ENCODE measurements at places on chromosomes 3 and 15. TPM values are rescaled to one million over a fixed set of nuclear protein-coding genes. Genes with fewer than 3 reads are reported as not detected.

DNA sequence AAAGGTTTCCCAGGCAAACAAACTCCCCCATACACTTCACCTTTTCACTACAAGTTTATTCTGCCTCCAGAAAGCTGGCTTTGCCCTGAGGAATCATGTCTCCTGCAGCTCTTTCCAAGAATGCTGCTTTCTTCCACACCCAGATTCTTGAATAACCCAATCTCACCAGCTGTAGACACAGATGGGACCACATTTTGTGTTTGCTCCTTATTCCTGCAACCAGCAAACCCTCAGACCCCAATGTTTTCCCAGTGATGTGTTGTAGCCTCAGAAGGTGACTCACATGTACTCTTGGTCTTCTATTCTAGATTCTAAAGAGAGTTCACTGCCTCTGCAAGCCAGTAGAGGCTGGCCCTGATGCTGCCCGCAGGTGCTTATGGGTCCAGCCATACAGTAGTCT is 23.6 kb upstream of the TRIM59 start:
- no peak overlapping the region for H3K27ac ChIP-seq
- no peak overlapping the region for H3K4me3 ChIP-seq
- H3K27me3 ChIP-seq = peaks cover 17% of the 10 kb centered on the region
- H3K36me3 ChIP-seq = peaks cover 5% of the 10 kb centered on the region
- no peak for DNase-seq

GRCh38 chr15:39028069-39028468 is 463.5 kb upstream of the RASGRP1 start:
- no peak overlapping the region for H3K4me3 ChIP-seq
- H3K27me3 ChIP-seq = peaks cover 2% of the 10 kb centered on the region
- DNase-seq = no peak
- H3K4me1 ChIP-seq = no peaks in the 10 kb centered on the region
- H3K36me3 ChIP-seq = no peaks in the 10 kb centered on the region
- H3K27ac ChIP-seq = no peak overlapping the region

DNA sequence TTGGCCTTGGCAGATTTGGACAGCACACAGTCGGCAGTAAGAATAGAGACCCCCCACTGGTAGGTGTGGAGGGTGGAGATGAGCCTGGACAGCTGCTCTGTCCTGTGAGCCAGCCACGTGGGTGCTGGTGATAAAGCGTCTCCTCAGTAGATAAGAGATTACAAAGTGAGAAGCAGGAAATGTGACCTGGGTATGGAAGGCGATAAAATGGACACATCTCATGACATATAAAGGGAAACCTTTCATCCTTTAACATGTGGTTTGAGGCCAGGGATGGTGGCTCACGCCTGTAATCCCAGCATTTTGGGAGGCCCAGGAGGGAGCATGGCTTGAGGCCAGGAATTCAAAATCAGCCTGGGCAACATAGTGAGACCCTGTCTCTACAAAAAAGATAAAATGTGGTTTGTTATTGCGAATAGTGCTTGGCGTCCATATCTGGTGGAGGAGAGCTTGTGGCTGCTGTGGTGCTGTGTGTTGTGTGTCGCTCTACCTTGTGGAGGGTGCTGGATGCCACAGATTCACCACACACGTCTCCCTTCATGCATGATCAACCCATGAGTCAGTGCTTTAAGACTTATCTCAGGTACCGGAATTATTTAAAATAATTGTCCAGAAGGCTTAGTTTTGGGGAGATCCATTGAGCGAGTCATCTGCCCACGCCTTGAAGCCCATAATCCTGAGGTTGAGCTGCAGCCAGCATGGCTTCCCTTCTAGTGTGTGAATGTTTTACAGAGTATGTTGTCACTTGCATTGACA is 157.0 kb downstream of the GABRG3 start:
- H3K27me3 ChIP-seq = no peaks in the 10 kb centered on the region
- H3K36me3 ChIP-seq = no peaks in the 10 kb centered on the region
- DNase-seq = no peak
- H3K27ac ChIP-seq = no peak overlapping the region
- H3K4me3 ChIP-seq = no peak overlapping the region

DNA sequence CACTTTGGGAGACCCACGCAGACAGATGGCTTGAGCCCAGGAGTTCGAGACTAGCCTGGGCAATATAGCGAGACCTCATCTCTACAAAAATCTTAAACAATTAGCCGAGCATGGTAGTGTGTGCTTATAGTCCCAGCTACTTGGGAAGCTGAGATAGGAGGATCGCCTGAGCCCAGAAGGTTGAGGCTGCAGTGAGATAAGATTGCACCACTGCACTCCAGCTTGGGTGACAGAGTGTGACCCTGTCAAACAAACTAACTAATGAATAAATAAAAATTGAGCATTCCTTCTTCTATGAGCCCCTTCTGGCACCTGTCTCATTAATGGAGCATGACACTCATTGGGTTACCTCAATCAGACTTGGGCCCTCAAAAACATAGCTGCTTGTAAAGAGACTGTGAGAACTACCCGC is 7.5 kb downstream of the ZDHHC3 start:
- H3K27me3 ChIP-seq = no peaks in the 10 kb centered on the region
- no peak overlapping the region for H3K27ac ChIP-seq
- H3K4me3 ChIP-seq = no peak overlapping the region
- no peak for DNase-seq
- peaks cover 68% of the 10 kb centered on the region for H3K4me1 ChIP-seq
- H3K36me3 ChIP-seq = peaks cover 2% of the 10 kb centered on the region

- H3K27me3 ChIP-seq = no peaks in the 10 kb centered on the region
- no peak for DNase-seq
- H3K36me3 ChIP-seq = no peaks in the 10 kb centered on the region
- H3K27ac ChIP-seq = no peak overlapping the region
- H3K4me1 ChIP-seq = no peaks in the 10 kb centered on the region
Measured at GRCh38 chr15:87538327-87538834, 718.2 kb downstream of the NTRK3 start.

DNA sequence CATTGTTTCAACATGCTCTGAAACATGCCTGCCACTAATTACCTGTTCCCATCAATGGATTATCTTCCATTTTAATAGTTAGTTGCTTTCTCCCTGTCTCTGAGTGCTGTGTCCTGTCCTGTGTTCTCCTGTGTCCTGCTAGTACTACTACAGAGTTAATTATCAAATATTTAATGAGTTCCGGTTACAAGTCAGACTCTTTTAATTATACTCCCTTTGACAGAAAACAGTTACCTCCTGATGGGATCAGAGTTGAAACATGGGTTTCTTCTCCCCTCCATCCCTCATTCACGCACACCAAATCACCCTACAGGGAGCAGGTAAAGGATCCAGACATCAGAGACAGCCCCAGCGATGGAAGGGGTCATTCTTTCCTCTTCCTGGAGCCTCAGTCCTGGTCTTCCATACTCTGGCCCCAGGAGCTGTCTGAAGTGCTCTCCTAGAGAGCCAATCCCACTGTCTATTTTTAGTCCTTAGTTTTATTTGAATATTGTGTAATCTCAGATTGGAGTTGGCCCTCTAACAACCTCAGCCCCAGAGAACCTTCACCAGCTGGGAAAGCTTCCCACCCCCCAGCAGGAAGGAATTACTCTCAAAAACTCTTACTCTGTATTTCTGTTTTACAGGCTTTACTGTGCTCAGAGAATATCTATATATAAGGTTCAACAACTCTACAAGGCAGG is 137.0 kb upstream of the C2CD4B start:
- peaks cover 8% of the 10 kb centered on the region for H3K27me3 ChIP-seq
- H3K27ac ChIP-seq = no peak overlapping the region
- peaks cover 6% of the 10 kb centered on the region for H3K4me1 ChIP-seq
- DNase-seq = no peak
- H3K4me3 ChIP-seq = no peak overlapping the region

GRCh38 chr3:53192608-53193007 is 31.6 kb downstream of the PRKCD start:
- H3K36me3 ChIP-seq = peaks cover 3% of the 10 kb centered on the region
- H3K4me3 ChIP-seq = no peak overlapping the region
- H3K4me1 ChIP-seq = peaks cover 3% of the 10 kb centered on the region
- no peaks in the 10 kb centered on the region for H3K27me3 ChIP-seq

GRCh38 chr15:48636511-48636910 is 9.0 kb downstream of the FBN1 start:
- no peaks in the 10 kb centered on the region for H3K36me3 ChIP-seq
- DNase-seq = no peak
- no peak overlapping the region for H3K27ac ChIP-seq
- H3K4me1 ChIP-seq = peaks cover 3% of the 10 kb centered on the region

DNA sequence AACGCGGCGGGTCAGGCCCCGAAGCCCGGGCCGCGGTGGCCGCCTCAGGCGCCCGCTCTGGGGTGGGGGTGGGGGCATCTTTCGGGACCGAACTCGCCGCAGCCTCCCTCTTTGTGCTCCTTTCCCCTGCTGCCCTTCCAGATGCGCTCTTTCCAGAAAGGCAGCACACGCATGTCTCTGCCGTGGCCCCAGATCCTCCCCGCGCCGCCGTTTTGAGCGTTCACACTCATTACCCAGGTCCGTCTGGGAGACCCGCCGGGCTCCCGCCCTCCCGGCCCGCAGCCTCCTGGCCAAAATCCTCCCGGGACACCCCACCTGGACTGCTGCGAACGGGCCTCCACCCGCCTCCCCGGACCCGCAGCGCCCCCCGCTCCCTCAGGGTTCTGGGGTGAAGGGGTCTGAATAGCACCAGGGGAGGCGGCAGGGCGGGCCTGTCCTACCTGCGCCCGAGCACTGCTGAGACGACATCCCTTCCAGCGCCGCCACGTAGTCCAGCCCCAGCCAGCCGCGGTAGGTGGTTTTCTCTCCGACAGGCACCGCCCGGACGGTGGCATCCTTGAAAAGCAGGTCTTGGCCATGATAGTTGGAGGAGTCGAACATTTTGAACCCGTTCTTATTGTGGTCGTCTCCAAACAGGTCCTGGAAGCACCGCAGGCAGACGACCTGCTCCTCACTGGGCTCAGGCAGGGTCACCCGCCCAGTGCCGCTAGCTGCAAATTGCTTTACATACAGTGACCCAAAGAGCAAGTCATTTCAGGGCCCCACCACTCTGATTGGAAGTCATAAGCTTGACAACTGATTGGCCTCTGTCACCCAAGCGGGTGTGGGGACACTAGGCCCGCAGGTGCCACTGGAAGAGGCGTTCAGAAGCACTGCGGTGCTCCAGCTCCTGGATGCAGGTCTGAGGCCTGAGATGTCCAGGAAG is 25.9 kb downstream of the MELTF start:
- no peaks in the 10 kb centered on the region for H3K27me3 ChIP-seq
- DNase-seq = peak; percentile 41
- peak overlapping the region; percentile 78 for H3K4me3 ChIP-seq
- H3K4me1 ChIP-seq = peaks cover 8% of the 10 kb centered on the region
- H3K27ac ChIP-seq = peak overlapping the region; percentile 77
- H3K36me3 ChIP-seq = no peaks in the 10 kb centered on the region

DNA sequence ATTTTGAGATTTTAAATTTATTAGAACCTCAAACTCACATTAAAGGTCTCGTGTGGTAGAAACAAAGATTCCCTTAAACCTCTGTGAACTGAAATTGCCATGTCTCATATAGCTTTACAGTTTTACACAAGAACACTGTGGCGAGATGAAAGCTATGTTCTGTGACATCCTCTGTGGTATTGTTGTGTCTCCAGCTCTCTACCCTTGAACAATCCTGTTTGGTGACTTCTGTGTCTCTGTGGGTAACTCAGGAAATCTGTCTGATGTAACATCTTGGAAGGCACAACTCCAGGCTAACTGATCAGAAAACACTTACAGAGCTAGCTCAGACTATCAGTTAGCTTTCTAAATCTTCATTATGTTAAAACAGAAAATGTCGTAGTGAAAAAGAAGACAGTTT is 318.8 kb upstream of the GBE1 start:
- H3K36me3 ChIP-seq = no peaks in the 10 kb centered on the region
- no peak overlapping the region for H3K27ac ChIP-seq
- no peaks in the 10 kb centered on the region for H3K27me3 ChIP-seq
- no peaks in the 10 kb centered on the region for H3K4me1 ChIP-seq
- no peak for DNase-seq

DNA sequence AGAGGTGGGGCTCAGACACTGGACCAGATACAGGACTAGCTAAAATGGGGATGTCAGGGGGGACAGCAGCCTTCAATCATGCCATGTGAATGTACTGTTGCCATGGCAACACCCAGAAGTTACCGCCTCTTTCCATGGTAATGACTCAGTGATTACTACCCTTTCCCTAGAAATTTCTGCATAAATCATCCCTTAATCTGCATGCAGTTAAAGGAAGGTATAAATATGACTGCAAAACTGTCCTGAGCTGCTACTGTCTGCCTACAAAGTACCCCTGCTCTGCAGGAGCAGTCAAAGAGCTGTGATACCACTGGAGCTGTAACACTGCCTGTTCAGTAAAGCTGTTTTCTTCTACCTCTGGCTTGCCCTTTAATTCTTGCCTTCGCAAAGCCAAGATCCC is 168.2 kb downstream of the PEAK1 start:
- DNase-seq = no peak
- H3K4me1 ChIP-seq = no peaks in the 10 kb centered on the region
- H3K36me3 ChIP-seq = peaks cover 7% of the 10 kb centered on the region
- H3K27ac ChIP-seq = no peak overlapping the region
- no peak overlapping the region for H3K4me3 ChIP-seq

DNA sequence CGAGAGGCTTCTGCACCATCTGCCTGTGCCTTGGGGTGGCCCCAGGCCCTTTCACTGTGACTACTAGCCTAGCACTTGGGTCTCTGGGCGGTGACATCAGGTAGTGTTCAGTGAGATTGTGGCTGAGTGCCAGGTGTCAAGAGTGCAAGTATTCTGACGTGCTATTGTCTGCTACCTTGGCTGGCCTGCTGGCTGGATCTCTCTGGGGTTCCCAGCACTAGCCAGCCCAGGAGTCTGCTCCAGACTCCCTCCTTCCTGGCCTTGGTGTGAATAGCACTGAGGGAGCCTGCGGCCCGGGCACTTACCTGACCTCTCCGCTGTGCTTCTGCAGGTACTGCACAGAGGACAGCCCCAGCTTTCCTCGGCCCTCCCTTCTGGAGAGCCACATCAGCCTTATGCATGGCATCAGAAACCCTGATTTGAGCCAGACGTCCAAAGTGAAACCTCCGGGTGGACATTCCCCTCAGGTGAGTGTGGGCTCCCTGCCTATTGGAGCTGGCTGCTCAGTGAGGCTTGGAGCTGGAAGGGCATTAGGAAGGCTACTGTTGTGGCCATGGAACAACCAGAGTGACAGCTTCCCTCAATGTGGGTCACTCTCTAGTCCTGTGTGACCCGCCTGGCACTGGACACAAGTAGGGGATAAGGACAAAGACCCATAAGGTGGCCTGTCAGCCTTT is 17.5 kb upstream of the ALPK3 start:
- peaks cover 16% of the 10 kb centered on the region for H3K36me3 ChIP-seq
- no peak overlapping the region for H3K4me3 ChIP-seq
- no peaks in the 10 kb centered on the region for H3K27me3 ChIP-seq
- no peak overlapping the region for H3K27ac ChIP-seq
- no peak for DNase-seq
- H3K4me1 ChIP-seq = no peaks in the 10 kb centered on the region

PLXNA1 gene
- total RNA-seq = 5.0 TPM

MYL3 gene
- total RNA-seq = not detected

ANKRD34C gene
- total RNA-seq = not detected

NAA50 gene
- 87.7 TPM for total RNA-seq

CLDN16 gene
- not detected for total RNA-seq

CDCP1 gene
- total RNA-seq = 0.41 TPM

GOLGA6L7 gene
- not detected for total RNA-seq

LYZL4 gene
- total RNA-seq = not detected
